ENCODE measurements at places on chromosomes 2 and 18.
A peak's percentile ranks its signal among the peaks of the same experiment; 100 is the strongest.

GRCh38 chr2:54336136-54336976, 80.3 kb upstream of the TSPYL6 start:
- DNase-seq, result no peak

DNA sequence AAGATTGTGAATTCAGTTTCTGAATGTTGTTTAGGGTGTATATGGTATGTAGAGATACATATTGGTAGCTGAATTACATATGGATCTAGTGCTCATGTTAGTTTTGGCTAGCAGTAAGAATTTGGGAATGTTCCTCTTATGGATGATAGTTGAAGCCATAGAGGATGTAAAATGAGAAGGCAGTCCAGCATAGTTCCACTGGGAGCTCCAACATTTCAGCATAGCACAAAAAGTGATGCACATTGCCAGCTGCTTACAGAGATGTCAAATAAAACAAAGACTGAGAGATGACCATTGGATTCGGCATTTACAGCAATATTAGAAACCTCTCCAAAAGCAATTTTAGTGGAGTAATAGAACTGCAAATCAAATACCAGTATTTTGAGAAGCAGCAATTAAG, 77.4 kb downstream of the EML4 start:
- no peak for DNase-seq

- DNase-seq, result no peak
These were observed 805.2 kb downstream of the SLC4A3 start for GRCh38 chr2:220432645-220433044.

GRCh38 chr2:147927053-147927588, 82.3 kb downstream of the ACVR2A start:
- no peak for DNase-seq

- peak; percentile 26 for DNase-seq
These were observed 3.2 kb downstream of the PIGN start for GRCh38 chr18:62183578-62184195.

- no peak for DNase-seq
These were observed 41.4 kb downstream of the SGPP2 start for GRCh38 chr2:222465746-222466145.

GRCh38 chr18:22974707-22975106, 41.6 kb downstream of the RBBP8 start:
- DNase-seq, result no peak

- DNase-seq, result no peak
These were observed 150.5 kb downstream of the ARHGAP15 start for GRCh38 chr2:143279672-143280071.

- DNase-seq, result no peak
These were observed 130.1 kb downstream of the SLC8A1 start for GRCh38 chr2:40321822-40322221.

GRCh38 chr2:241540771-241541561, 17.6 kb upstream of the BOK start:
- DNase-seq, result peak; percentile 47

DNA sequence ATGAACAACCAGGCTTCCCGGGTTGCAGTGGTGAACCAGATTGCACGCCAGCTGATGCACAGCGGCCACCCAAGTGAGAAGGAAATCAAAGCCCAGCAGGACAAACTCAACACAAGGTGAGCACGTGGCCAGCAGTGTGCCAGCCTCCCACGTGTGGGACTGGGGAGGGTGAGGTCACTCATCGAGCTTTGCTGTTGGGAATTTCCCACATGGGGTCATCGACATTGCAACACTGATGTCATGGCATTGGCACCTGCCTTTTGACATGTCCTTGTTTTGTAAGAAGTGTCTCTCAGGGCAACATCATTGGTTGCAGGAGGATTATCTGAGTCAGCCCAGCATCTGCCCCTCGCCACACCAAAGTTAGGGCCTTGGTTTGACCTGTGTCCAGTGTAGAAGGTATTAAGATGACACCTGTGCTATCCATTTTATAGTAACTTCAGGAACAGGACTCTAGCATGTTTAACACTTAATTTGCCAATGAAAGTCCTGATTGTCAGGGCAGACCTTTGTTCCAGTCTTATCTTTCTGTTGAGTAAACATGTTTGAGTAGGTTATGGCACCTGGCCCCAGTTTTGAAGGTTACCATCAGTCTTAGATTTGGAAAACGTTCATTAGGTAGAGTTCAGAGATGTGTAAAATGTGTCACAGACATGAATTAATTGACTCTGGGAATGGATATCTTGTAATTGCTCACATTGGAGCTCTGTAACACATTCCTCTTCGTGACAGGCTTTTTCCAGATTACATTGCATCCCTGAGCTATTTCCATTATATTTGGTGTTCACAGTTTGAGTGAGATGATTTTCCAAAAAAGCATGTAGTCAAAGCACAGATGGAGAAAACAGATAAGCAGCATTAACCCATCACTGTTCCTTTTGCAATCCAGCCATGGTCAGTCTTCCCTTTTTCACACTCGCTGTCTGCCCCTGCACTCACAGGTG, 93.3 kb upstream of the EML6 start:
- no peak for DNase-seq

GRCh38 chr2:217096474-217097225, 236.8 kb upstream of the TNP1 start:
- no peak for DNase-seq

GRCh38 chr2:42036413-42036812, 11.4 kb upstream of the PKDCC start:
- no peak for DNase-seq

GRCh38 chr2:241126771-241127202, 22.5 kb downstream of the PASK start:
- DNase-seq, result no peak
